A549 treated with AZD2906 at 1 μM for 4 hours (cell line): ENCODE measurements at places on chromosomes 4 and X. TPM values are rescaled to one million over a fixed set of nuclear protein-coding genes. Genes with fewer than 3 reads are reported as not detected.

CCDC160 gene
- total RNA-seq = not detected in 5 replicates

SPANXB1 gene
- total RNA-seq = 1.4 to 3.1 TPM (median 2.2 TPM) in 5 replicates

PNMA5 gene
- 0.03 TPM in 1 of 5 replicates, not detected in the others for total RNA-seq

HSFX3 gene
- total RNA-seq = 0.07 TPM in 1 of 5 replicates, not detected in the others

AFF2 gene
- total RNA-seq = not detected in 5 replicates

FAM120C gene
- total RNA-seq = 3.8 to 6.0 TPM (median 5.0 TPM) in 5 replicates

FAM9C gene
- total RNA-seq = 0.01 to 0.05 TPM in 2 of 5 replicates, not detected in the others

BGN gene
- total RNA-seq = 0.03 TPM in 1 of 5 replicates, not detected in the others

UCP1 gene
- 0.03 to 0.14 TPM (median 0.05 TPM) in 4 of 5 replicates, not detected in the other for total RNA-seq

QRFPR gene
- total RNA-seq = 0.08 to 0.09 TPM (median 0.09 TPM) in 3 of 5 replicates, not detected in the others

NIPAL1 gene
- total RNA-seq = 0.37 to 0.79 TPM (median 0.72 TPM) in 5 replicates

TBX22 gene
- total RNA-seq = not detected in 5 replicates

GPR34 gene
- 0.05 to 0.14 TPM (median 0.07 TPM) in 3 of 5 replicates, not detected in the others for total RNA-seq

ZNF827 gene
- 1.8 to 3.6 TPM (median 3.2 TPM) in 5 replicates for total RNA-seq

CFAP99 gene
- 0.05 to 0.16 TPM (median 0.08 TPM) in 3 of 5 replicates, not detected in the others for total RNA-seq

MAGED4B gene
- 8.4 to 15.5 TPM (median 13.6 TPM) in 5 replicates for total RNA-seq

SLC25A14 gene
- 15.4 to 18.2 TPM (median 16.5 TPM) in 5 replicates for total RNA-seq

PRDM5 gene
- total RNA-seq = 3.9 to 4.9 TPM (median 4.2 TPM) in 5 replicates

MAOA gene
- total RNA-seq = 0.51 to 1.2 TPM (median 0.81 TPM) in 5 replicates

CCKAR gene
- not detected in 5 replicates for total RNA-seq

CLDN22 gene
- total RNA-seq = not detected in 5 replicates

PCDH18 gene
- not detected in 5 replicates for total RNA-seq

ARX gene
- total RNA-seq = 0.25 to 0.74 TPM (median 0.69 TPM) in 5 replicates

TMEM31 gene
- not detected in 5 replicates for total RNA-seq

GPRASP3 gene
- total RNA-seq = 2.6 to 3.9 TPM (median 3.1 TPM) in 5 replicates

PNCK gene
- 0.18 to 0.34 TPM (median 0.21 TPM) in 5 replicates for total RNA-seq

TMEM156 gene
- total RNA-seq = 16.6 to 22.5 TPM (median 20.0 TPM) in 5 replicates

P2RY8 gene
- 0.02 to 0.06 TPM (median 0.04 TPM) in 4 of 5 replicates, not detected in the other for total RNA-seq

LRRC66 gene
- total RNA-seq = 0.06 to 0.18 TPM (median 0.10 TPM) in 5 replicates

ZNF630 gene
- total RNA-seq = 0.15 to 0.37 TPM (median 0.21 TPM) in 5 replicates

FREM3 gene
- total RNA-seq = not detected in 5 replicates

CYTL1 gene
- not detected in 5 replicates for total RNA-seq

DRD5 gene
- not detected in 5 replicates for total RNA-seq

S100P gene
- 81.1 to 187 TPM (median 178 TPM) in 5 replicates for total RNA-seq

CTAG1A gene
- total RNA-seq = not detected in 5 replicates

SERTM2 gene
- not detected in 5 replicates for total RNA-seq

MAGEA12 gene
- 0.06 to 0.29 TPM (median 0.15 TPM) in 5 replicates for total RNA-seq

FGFBP2 gene
- 0.17 to 0.41 TPM (median 0.34 TPM) in 5 replicates for total RNA-seq

GRIA3 gene
- total RNA-seq = not detected in 5 replicates

EMD gene
- total RNA-seq = 121 to 162 TPM (median 156 TPM) in 5 replicates

MTTP gene
- total RNA-seq = 0.06 TPM in 1 of 5 replicates, not detected in the others

PIR gene
- 46.0 to 53.7 TPM (median 50.8 TPM) in 5 replicates for total RNA-seq

HHIP gene
- 0.37 to 1.3 TPM (median 0.76 TPM) in 5 replicates for total RNA-seq

P2RY4 gene
- 0.05 TPM in 1 of 5 replicates, not detected in the others for total RNA-seq

RHOXF2 gene
- total RNA-seq = not detected in 5 replicates

KDM5C gene
- 48.0 to 54.2 TPM (median 52.0 TPM) in 5 replicates for total RNA-seq
